ENCODE measurements at places on chromosomes 6 and 20. TPM values are rescaled to one million over a fixed set of nuclear protein-coding genes. Genes with fewer than 3 reads are reported as not detected.
A peak's percentile ranks its signal among the peaks of the same experiment; 100 is the strongest.

GSTA2 gene
- not detected for total RNA-seq

COL9A1 gene
- not detected for total RNA-seq

CASS4 gene
- total RNA-seq: 0.49 TPM

HTR1E gene
- total RNA-seq: not detected

CRISP3 gene
- not detected for total RNA-seq

TSPO2 gene
- total RNA-seq: not detected

ZFP57 gene
- not detected for total RNA-seq

GPR6 gene
- total RNA-seq: not detected

PROCR gene
- total RNA-seq: 62.2 TPM

DNA sequence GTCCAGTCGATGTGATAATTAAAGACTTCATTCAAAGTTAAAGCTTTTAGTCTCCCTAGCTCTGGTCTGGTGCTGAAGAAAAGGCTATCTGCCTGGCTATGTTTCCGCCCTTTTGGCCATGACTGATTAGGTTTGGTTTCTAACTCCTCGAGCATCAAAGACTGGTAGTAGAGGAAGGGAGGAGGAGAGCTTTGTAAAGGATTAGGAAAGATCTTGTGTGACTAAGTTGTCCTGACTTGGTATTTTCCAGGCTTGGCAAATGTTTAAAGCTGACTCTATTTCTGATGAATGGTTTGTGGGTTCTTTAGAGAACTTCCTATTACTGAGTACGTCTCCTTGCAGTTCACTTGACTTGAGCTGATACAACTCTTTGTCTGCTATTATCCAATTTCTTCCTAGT lies 312.9 kb downstream of the GJA1 start:
- DNase-seq: peak; percentile 90

DNA sequence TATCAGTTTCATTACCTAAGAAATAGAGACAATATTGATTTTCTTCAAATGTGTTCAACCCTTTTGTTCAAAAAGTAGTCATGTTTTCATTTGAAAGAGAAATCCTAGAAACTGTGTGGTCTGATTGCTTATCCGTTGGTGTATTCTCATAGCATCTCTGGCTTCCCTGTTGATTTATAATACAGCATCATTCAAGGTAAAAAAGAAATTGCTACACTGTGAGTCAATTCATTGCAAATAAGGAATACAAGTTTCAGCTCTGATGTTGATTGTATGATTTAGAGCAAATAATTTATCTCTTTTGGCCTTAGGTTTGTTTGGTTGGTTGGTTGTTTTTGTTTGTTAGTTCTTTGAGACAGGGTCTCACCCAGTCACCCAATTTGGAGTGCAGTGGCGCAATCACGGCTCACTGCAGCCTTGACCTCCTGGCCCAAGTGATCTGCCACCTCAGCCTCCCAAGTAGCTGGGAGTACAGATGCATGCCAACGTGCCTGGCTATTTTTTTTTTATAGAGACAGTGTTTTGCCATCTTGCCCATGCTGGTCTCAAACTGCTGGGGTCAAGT lies 185.5 kb upstream of the TNFAIP3 start:
- no peak for DNase-seq

DNA sequence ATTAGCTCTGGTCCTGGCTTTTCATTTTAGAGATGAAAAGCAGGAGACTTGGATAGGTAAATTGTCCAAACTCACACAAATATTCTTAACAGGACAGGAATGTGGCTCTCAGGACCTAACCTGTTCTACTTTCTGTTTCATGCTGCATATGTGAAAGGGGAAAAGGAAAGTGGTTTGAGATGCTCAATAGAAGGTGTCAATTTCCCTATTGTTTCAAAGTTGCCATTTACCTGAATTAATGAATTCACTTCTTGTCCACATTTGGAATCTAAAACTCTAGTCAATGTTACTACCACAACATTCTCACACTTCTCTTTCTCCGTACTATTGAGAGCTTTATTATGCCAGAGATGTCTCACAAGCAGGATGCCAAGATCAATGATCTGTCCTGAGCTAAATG lies 4.8 kb upstream of the EFHC1 start:
- DNase-seq: no peak

DNA sequence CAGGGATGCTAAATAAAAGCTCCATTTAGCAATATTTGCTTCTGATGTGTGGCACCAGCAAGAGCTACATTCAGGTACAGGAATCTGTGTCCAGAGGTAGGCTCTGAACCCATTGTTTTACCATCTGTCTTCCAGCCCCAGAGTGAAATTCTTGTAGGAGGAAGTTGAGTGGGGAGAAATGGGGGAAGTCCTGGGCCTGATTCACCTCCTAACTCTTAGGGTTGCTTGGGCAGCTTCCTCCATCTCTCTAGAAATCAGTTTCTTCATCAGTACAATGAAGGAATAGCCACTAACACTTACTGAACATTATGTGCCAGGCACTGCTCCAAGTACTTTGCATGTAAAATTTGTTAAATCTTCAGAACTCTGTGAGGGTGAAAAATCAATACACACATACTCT lies 35.1 kb upstream of the TSPYL1 start:
- no peak for DNase-seq

GRCh38 chr6:87237804-87238203 lies 82.4 kb downstream of the ZNF292 start:
- peak; percentile 54 for DNase-seq

DNA sequence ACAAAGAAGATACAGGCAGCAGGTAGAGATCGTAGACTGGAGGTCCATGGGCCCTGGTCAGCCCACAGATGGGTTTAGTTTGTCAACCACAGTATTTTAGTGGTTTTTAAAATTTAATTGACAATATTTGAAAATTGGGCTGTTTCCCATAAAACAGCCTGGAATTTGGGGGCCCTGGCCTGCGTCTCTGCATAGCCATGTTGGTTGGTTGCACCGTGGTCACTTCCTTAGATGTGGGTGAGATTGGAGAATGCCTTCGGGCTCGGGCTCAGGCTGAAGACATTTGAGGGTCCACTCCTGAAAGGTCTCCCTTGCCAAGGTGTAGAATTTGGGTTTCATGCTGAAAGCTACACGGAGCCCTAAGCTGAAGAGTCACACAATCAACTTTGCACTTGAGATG lies 7.7 kb downstream of the DUSP22 start:
- DNase-seq: no peak

GRCh38 chr6:30752157-30752927 lies 8.0 kb upstream of the IER3 start:
- DNase-seq: peak; percentile 100

DNA sequence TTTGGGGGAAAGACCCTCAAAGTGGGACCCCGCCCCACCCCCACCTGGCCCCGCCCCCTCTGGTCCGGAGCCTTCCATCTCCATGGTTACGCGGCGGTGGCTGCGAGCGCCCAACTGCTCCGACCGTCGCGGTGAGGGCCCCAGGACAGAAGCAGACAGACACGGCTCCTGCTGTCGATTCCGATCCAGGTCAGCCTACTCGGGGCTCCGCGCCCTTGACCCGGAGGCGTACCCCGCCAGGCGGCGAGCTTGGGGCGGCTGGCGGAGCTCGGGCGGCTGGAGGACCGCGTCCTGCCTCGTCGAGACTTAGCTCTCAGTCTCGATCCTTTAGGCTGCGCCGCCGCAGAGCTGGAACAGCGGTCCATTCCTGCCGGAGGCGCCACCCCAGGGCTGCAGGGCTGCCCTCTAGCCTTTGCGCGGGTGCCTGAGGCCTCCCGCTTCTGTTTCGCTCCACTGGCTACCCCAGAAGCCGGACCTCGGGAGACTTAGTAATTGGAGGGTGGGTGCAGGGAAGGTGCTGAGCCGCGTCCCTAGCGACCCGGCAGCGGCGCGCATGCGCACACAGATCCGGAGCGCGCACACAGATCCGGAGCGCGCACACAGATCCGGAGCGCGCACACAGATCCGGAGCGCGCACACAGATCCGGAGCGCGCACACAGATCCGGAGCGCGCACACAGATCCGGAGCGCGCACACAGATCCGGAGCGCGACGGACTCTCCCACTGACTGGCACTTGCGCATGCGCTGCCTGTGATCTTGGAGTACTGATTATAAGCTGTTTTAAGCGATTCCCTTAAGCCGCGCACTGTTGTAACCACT lies at the start of gene CFAP206:
TSS of gene CFAP206 (plus strand) at position 72 of the 820 bp plus-strand sequence. CDS start 1,868 bp downstream, outside the sequence.
- DNase-seq: peak; percentile 85

DNA sequence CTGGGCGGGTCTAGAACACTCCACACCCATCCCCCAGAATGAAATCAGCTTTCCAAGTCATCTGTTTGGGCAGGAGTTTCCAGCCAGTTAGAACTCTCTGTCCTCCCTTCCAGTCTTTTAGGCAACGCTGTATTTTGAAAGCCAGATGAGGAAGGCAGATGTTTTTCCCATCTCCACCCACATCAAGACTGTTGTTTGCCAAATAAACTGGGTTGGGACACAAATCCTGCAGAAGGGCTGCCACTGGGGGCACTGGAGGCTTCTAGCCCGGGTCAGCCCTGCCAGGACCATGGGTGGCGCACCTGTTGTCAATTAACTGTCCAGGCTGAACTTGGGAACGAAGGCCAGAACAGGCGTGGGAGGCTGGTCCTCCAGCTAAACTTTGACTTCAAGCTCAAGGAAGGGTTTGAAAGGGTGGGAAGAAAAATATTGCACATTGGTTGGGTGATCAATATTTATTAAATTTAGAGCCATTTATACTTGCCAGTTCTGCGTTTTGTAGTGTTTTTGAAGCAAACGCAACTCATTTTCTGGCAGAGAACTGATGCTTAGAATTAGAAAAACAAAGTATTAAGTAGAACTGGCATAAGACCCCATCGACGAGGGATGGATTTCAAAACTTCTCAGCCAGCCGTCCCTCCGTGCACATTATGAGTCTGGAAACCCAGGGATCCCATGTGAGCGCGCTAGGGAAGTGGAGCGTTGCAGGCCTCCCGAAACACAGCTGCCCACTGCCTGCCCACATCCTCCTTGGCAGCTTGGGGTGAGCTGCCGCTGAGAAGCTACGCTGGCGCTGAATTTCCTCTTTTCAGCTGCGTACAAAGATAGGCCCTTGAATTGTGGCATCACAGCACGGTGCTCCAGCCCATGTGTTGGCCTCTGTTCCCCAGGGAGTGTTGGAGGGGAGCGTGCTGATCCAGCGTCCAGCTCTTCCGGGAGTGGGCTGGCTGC lies 297.4 kb downstream of the QKI start:
- peak; percentile 25 for DNase-seq

DNA sequence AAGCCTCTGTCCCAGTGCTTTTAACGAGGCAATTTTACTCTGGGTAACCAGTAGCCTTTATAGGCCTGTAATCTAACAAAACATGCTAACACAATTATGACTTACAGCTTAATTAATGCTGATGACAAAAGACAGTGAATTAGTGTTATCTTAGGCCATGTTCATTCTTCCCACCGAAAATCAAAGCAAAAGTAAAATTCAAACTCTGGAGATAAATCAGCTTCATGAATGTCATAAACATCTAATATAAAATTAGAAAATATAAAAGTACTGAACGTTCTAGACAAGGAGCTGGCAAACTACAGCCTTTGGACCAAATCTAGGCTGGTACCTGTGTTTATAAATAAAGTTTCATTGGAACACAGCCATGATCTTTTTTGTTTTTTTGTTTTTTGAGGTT lies 18.6 kb upstream of the COL21A1 start:
- DNase-seq: no peak

DNA sequence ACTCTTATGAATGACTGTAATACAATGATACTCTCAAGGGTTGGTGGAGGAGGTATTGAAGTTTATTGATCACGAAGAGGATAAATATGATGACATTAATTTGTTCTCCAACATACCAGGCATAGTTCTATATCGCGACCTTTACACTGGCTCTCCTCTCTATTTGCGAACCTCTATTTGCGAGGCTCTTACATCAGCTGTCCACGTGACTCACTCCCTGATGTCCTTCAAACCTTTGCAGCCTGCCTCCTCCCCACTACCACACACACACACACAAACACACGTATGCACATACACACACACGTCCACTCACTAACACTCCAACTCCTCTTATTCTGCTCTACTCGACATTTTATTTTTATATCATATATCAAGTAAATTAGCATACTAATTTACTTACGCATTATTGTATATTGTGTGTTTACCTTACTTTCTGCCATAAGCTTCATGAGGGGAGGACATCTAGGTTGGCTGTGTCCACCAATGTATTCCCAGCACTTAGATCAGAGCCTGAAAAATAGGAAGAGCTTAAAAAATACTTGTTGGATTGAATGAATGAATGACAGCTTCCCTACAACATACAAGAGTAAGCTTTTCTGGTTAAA lies 53.3 kb upstream of the TNFRSF21 start:
- no peak for DNase-seq

- DNase-seq: no peak
Observed at GRCh38 chr6:150116200-150116800, 26.5 kb upstream of the PPP1R14C start.

- DNase-seq: no peak
Observed at GRCh38 chr20:19047040-19047950, 165.1 kb upstream of the SLC24A3 start.

DNA sequence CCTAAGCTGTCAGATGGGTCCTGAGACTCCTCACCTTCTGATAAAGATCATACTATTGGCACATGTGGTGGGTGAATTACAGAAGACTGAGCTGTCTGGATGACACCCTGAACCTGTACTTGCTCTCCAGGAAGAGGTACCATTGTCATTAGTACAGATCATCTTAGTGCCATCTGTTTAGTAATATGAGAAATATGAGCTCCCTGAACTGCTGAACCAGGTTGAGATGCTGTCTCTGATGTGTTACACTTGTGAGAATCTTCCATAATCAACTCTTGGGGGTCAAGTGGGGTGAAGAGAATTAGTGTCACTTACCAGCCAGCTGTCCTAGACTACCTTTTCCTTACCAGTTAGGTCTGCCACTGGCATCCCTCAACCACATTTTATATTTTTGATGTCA lies 531.0 kb downstream of the EPHA7 start:
- DNase-seq: no peak

- DNase-seq: no peak
Observed at GRCh38 chr6:110856296-110856695, 18.3 kb upstream of the AMD1 start.

DNA sequence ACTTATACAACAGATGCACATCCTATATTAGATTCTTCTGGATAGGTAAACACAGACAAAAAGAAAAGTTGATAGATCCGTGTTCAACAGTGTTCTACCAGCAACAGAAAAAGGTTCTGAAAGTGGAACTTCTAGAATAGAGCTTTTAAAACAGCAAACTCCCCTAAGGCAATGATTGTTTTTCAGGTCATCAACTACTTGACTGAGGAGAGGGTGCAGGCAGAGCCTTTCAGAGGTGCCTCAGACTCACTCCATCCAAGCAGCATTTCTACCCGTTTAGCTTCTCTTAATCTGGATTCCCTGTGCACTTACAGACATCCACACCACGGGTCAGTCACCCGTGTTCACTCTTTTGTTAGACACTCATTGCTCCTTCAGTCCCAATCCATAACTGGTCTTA lies 28.9 kb downstream of the FYN start:
- DNase-seq: no peak

- no peak for DNase-seq
Observed at GRCh38 chr6:6650839-6651238, 62.3 kb downstream of the LY86 start.

Data from fibroblast of the aortic adventitia (primary cell).